ENCODE measurements at places on chromosomes 4 and X.

- no peak for DNase-seq
- H3K27ac ChIP-seq = no peak overlapping the region
- H3K4me1 ChIP-seq = no peaks in the 10 kb centered on the region
- no peak overlapping the region for H3K4me3 ChIP-seq
Observed at GRCh38 chr4:4645743-4646142, 103.9 kb upstream of the STX18 start.

DNA sequence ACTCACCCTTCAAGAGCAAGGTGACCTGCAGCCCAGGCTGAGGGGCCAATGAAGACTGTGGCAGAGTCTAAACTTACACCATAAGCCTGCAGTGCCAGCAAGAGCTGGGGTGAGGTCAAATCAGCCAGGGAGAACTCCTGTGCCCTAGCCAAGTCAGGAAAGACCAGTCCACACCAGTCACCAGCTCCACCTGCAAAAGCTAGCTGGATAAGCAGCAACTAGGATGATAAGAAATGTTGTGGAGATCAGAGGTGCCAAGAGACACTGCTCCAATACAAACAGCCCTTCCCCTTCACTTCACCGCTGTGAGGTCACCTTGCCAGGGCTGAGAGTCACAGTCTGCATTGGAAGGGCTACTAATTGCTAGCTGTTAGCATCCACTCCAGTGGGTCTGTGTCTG, 31.3 kb downstream of the NIPAL1 start:
- no peak for DNase-seq
- peaks cover 46% of the 10 kb centered on the region for H3K4me1 ChIP-seq
- no peaks in the 10 kb centered on the region for H3K36me3 ChIP-seq
- peaks cover under 1% of the 10 kb centered on the region for H3K27me3 ChIP-seq

- H3K4me3 ChIP-seq = no peak overlapping the region
- peaks cover 8% of the 10 kb centered on the region for H3K36me3 ChIP-seq
- no peak for DNase-seq
- H3K27ac ChIP-seq = no peak overlapping the region
- no peaks in the 10 kb centered on the region for H3K27me3 ChIP-seq
- no peaks in the 10 kb centered on the region for H3K4me1 ChIP-seq
Observed at GRCh38 chrX:47169273-47169672, 24.3 kb downstream of the RBM10 start.

GRCh38 chr4:140242357-140243277, 88.6 kb upstream of the MAML3 start:
- no peaks in the 10 kb centered on the region for H3K36me3 ChIP-seq
- no peak overlapping the region for H3K4me3 ChIP-seq
- H3K4me1 ChIP-seq = peaks cover 18% of the 10 kb centered on the region
- DNase-seq = no peak
- H3K27ac ChIP-seq = no peak overlapping the region

GRCh38 chrX:129957241-129958082, 25.0 kb upstream of the BCORL1 start:
- H3K4me1 ChIP-seq = peaks cover 20% of the 10 kb centered on the region
- peak overlapping the region; percentile 54 for H3K27ac ChIP-seq
- H3K4me3 ChIP-seq = peak overlapping the region; percentile 53
- H3K36me3 ChIP-seq = no peaks in the 10 kb centered on the region

DNA sequence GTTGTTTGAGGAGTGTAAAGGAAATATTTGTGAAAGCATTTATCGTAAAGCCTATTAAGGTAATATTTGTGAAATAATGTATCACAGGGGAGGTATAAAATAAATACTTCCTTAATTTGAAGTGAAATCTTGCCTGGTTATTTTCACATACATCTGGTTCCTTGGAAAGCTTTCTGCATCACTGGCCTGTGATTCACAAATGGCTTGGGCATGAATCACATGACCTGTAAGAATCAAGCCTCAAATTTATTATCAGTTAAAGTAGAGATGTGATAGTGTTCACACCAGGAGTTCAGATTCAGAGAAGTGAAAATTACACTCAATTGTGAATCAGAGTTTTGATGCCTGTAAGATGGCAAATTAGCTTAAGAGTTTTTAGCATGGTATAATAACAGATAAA, 1911.4 kb downstream of the STIM2 start:
- H3K4me1 ChIP-seq = no peaks in the 10 kb centered on the region
- no peak for DNase-seq
- no peaks in the 10 kb centered on the region for H3K27me3 ChIP-seq
- H3K36me3 ChIP-seq = no peaks in the 10 kb centered on the region
- H3K27ac ChIP-seq = no peak overlapping the region

DNA sequence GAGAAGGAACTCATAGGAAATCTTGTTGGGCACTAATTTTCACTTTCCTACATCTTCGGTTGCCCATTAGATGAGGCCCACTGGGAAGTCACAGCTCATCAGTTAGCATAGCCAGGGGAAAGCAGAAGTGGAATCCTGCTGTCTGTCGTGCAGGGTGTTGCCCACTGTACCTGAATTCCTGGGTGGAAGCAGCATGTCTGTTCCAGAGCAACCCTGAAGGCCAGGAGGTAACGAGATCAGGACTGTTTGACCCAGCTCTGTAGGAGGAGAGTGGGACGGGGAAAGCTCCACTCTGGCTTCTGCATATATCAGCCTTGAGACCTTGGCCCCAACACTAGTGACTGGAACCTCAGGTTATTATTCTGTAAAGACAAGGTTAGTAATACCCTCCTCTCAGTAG, 296.1 kb downstream of the EVC2 start:
- DNase-seq = no peak
- H3K4me1 ChIP-seq = no peaks in the 10 kb centered on the region

DNA sequence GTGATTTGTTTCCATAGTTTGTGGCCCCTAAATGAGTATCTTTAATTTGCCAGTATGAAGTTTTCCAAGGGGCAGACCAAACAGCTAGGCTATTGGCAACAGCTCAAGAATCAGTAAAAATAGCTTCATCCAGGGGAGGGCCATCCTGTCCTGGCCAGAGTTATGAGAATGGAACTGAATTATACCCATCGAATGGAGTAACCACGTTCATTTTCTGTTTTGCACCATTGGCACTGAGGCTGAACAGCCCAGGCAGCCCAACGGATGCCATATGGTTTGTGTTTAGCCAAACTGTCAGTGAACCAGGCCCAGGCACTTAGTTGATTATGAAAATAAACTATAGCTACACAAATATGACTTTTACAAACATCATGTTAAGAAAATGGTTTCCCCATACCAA, 17.7 kb upstream of the ASB5 start:
- no peaks in the 10 kb centered on the region for H3K4me1 ChIP-seq
- H3K4me3 ChIP-seq = no peak overlapping the region
- H3K27ac ChIP-seq = no peak overlapping the region
- no peak for DNase-seq
- no peaks in the 10 kb centered on the region for H3K27me3 ChIP-seq

All from CD8-positive, alpha-beta memory T cell (primary cell).